Glomerular endothelial cell (primary cell): ENCODE measurements at places on chromosomes 1 and 21.

GRCh38 chr1:6785318-6785727 is at the start of gene CAMTA1:
CAMTA1 (plus strand) TSS chr1:6785454; CDS start chr1:6785531, 77 bp downstream.
- DNase-seq: no peak

GRCh38 chr1:14538335-14538734 is 60.1 kb upstream of the KAZN start:
- no peak for DNase-seq

DNA sequence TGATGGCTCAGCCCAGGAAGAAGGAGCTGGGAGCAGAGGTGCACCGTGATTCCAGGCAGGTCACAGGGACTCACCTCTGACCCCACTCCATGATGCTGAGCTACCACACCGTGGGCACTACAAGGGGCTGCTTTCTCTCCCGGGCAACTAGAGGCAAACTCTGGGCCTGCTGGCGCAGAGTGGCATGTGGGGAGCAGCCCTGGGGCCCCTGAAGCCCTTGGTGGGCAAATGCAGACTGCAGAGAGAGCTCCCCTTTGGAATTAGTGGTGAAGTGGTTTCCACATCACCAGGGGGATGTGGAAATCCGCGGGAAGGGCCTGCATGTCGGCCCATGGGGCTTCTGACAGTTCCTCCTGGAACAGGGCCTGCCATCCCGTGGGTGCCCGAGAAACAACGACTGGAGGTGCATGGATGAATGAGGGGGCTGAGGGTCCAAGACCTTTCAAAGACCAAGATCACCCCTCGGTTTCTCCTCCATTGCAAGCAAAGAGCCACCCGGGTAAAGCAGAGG is 11.8 kb upstream of the MMEL1 start:
- no peak for DNase-seq

- no peak for DNase-seq
These were observed 8.9 kb downstream of the MFAP2 start for GRCh38 chr1:16971341-16972188.

- no peak for DNase-seq
These were observed 70.0 kb downstream of the CLCA4 start for GRCh38 chr1:86616871-86617270.

- no peak for DNase-seq
These were observed at the start of gene FNBP1L for GRCh38 chr1:93447481-93448291. FNBP1L (plus strand) TSS chr1:93448118; CDS start chr1:93448282, 164 bp downstream.

DNA sequence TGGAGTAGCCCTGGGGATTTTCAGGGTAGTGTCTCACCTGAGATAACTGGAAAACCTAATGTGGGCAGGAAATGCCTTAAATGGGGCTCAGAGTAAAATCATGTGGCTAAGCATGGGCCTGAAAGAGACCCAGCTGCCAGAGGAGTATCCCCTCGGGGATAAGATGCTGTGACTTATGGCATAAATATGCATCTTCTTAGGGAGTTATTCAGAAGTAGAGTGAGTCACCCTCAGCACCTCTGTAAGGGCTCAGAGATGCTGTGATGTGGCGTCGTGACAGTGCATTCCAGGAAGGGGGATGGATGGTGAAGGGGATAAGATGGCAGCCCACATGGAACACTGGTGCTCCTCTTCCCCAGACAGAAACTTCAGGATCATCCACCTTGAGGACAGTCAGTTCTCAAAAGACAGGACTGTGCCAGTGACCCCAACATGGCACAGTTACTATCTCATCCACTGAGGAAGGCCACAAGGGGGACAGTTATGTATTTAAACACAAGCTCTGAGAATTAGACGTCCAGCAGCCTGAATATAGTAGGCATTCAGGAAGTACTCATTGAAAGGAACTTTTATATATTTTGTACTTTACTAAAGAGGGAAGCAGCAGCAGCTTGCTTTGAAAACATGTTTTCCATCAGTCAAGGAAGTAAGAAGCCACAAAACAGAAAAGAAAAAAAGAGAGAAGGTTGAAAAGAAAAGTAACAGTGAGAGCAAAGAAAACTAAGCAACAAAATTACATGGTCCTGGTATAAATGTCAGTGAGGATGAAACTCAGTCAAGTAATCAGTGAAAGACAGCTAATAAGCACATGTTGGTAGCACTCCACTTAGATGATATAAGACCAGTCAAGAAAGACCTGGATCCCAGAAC is 8.3 kb downstream of the IL24 start:
- DNase-seq: no peak

DNA sequence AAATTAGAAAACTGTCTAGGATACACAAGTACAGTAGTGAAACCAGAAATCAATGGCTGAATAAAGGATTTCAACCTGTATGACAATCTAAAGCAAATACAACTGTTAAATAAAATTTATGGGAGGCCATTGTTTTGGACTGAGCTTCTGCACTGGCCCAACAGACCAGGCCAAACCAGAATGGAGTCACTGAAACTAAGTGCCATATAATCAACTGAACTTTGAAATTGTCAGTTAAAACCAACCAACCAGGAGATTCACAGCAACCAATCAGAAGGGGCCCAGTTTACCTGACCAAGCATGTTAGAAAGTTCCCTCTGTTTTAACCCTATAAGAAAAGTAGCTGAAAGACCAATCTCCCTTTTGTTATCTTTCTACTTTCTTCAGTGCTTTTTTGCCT is 30.5 kb upstream of the SOAT1 start:
- no peak for DNase-seq

- DNase-seq: no peak
These were observed 22.0 kb upstream of the ZC3H12A start for GRCh38 chr1:37452416-37452815.

DNA sequence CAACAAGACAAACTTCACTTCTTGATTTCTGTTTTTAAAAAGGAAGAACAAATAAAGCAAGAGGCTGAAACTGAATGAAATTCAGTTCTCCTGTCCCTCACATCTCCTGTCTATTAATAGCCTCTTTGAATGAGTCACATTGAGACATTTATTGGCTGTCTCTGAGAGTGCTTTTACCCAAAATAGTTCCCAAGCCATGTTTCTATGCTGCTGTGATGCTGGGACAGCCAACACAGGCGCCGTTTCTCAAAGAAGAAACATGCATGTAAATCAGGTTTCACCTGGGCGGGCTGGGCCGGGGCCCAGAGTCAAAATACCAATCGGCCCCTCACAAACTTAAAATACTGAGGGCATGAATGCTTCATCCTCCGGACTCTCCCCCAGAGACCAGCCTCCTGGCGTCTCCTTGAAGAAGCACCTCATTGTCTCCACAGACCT is 105.2 kb downstream of the EDEM3 start:
- DNase-seq: no peak

DNA sequence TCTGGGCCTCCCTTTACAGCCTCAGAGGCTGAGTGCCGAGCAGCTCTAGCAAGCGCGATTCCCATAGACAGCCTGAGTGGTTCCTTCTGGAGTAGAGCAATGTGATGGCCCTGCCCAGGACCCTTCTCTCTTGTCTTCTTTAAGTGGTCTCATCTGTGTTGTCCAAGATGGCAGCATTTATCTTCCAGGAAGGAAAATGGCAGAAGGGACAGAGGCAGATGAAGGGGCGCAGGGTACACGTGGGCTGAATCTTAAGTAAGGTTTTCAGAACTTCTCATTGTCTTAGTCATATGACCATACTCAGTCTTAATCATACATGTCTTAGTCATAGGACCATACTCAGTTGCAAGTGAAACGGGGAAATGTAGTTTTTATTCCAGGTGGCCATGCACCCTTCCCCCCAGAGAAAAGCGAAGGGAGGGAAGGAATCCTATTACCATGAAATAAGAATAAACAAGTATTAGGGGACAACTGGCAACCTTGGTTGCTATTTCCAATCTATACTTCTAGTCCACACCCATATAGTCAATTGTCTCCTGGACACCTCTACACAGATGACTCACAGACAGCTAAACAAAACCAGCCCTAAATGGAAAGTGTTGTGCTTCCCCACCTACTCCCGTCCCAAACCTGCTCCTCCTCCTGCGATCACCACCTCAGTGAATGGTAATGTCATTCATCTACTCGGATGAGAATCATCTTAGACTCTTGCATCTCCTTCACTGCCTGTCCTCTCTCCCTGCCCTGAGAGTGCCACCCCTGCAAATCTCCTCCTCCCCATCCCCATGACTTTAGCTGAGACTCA is 13.3 kb downstream of the OVAAL start:
- DNase-seq: no peak

DNA sequence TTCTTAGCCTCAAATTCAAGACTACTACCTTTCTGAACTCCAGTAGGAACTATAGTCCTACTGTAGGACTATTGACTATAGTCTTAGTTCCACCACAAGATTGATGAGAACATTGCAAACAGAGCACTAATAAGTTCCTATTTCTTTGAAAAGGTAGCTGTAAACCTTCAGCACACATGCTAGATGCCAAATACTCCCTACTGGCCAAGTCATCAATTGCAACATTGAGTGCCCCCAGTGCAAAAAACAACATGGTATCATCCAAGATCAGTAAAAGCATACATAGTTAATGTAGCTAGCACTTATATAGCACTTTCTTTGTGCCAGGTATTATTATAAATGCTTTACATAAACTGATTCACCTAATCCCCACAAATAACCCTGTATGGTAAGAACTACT is 99.8 kb downstream of the MRPL39 start:
- DNase-seq: no peak

DNA sequence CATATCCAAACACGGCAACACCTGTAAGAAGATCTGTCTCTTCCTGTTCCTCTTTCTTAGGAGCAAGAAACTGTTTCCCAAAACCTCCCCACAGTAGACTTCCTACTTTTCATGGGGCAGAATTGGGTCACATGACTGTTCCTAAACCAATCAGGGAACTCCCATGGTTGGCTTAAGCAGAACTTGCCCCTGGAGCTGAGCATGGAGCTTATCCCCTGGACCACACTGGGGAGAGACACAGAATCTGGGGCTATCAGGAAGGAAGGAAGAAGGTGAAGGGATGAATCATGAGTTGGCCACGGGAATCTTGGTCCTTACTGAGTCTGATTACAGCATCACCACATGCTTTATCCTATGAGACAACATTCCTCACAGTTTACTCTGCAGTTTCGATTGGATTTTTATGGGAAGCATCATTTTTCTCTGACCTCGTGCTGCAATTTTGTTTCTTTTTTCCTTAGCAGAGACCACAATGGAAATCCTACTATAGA is 81.8 kb downstream of the CDC7 start:
- no peak for DNase-seq

- DNase-seq: no peak
These were observed 43.2 kb downstream of the ZSCAN20 start for GRCh38 chr1:33515607-33516006.
